Fibroblast of the conjunctiva (primary cell): ENCODE measurements at places on chromosomes 7 and 10.

- DNase-seq = no peak
These were observed 545.9 kb downstream of the SUGCT start for GRCh38 chr7:40680657-40681056.

GRCh38 chr10:8102708-8103401, 48.4 kb downstream of the GATA3 start:
- DNase-seq = no peak

DNA sequence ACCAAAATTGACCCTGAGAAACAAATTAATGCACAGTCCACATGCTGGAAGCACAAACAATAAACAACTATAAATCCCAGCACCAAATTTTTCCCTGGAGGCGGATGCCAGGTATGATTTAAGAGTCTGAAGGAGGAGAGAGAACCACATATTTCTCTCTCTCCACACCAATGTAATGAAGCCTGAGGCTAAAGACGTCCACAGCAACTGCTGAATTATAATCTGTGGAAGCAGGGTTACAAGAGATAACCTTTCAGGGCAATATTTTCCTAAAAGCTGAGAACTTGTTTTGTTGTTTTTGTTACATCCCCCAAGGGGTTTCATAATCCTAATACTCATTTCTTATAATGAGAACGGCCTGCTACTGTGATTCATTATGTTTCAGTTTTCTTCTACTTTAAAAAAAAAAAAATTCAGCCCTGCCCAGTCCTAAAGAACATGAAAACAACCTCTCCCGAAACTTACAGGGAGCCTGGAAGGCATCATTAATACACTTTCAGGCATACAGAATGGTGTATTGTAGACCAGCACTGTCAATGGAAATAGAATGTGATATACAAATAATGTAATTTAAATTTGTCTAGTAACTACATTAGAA, 48.5 kb upstream of the ABLIM1 start:
- no peak for DNase-seq

DNA sequence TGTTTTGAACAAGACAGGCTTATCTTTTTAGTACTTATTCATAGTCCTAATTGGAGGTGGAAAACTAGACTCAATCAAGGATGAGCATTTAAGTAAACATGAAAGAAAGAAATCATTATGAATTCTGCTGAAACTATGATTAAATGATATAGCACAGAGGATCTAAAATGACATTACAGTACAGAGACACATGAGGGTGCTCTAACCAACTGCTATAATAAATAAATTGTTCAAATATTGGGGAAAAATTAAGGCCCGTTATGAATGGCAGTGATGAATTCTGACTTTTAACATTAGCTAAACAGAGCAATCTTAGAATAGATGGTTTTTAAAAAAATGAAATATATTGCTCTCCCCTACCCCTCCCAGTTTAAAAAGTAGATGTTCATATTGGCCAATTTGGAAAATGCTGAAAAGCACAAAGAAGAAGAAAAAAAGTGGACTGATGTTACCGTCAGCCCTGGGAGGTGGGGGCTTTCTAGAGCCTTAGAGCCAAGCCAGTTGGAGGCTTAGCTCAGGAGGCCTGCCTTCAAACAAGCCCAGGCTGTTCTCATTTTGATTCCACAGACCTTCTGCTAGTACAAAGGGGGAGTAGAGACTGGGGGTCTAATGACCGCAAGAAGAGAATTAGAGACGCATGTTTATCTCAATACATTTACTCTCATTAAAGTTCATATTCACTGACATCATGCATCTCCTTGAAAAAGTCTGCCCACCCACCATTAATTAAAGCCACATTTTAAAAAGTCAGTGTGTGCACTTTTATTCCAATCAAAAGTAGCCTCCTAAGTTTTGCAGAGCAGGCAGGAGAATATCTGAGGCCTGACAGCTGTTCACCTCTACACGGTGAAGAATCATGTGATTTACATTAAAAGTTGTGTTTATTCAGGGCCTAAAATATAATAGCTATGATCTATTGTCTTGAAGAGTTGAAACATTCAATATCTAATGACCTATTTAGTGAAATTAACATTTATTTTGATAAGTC, 10.0 kb downstream of the WNT2 start:
- no peak for DNase-seq

- no peak for DNase-seq
These were observed 2.7 kb downstream of the REPIN1 start for GRCh38 chr7:150371131-150371995.

DNA sequence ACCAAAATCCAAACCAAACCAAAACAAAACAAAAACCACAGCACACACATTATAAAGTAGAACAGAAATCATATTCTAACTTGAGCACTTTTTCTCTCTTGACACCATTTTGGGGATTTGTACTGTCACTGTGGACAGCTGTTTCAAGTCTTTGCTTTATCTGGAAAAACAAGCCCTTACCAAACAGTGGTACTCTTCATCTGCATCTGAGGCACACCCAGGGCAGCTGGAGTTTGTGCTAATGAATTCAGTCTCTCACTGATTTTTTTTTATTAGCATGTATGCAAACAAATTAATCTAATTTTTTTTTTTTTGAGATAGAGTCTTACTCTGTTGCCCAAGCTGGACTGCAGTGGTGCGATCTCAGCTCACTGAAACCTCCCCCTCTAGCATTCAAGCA, 171.4 kb downstream of the RAPGEF5 start:
- no peak for DNase-seq

GRCh38 chr7:45193828-45194227, 36.2 kb downstream of the RAMP3 start:
- DNase-seq = no peak

DNA sequence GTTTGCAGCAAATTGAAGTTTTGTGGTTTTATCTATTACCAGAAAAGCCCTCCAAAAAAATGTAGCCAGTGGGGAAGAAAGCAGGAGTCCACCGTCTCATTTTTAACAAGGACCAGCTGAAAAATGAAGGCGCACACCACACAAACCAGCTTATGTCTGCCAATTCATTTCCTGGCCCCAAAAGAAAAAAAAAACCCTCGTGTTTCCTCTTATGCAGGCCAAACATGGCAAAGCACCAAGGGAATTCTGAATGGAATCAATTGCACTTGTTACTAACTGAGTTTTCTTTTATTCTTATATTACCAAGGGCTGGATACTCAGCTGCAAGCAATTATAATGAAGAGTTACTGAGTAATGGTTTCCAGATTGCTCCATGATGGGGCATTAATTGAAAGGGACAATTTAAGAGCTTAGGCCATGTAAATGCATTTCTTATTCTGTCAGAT, 428.3 kb upstream of the NPVF start:
- peak; percentile 90 for DNase-seq

- DNase-seq = peak; percentile 38
These were observed 76.1 kb upstream of the CPXM2 start for GRCh38 chr10:123967626-123968243.

GRCh38 chr7:34900891-34901513, 136.3 kb downstream of the DPY19L1 start:
- DNase-seq = no peak

DNA sequence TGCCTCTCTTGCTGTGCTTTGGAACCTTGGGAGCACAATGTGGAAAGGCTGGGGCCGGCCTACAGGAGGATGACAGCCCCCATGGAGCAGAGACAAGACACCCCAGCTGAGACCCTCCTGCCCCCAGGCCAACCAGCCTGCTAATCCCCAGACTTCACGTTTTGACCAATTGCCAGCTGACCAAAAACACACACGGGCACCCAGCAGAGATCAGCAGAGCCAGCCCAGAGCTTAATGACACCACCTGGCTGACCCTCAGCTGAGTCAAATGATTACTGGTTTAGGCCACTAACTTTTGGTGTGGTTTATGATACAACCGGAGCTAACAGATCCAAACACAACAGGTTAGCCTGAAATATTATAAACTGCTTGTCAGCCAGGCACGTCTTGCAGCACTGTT, 111.2 kb upstream of the KIF5B start:
- DNase-seq = no peak

GRCh38 chr7:46652317-46652716, 731.2 kb upstream of the IGFBP3 start:
- no peak for DNase-seq

DNA sequence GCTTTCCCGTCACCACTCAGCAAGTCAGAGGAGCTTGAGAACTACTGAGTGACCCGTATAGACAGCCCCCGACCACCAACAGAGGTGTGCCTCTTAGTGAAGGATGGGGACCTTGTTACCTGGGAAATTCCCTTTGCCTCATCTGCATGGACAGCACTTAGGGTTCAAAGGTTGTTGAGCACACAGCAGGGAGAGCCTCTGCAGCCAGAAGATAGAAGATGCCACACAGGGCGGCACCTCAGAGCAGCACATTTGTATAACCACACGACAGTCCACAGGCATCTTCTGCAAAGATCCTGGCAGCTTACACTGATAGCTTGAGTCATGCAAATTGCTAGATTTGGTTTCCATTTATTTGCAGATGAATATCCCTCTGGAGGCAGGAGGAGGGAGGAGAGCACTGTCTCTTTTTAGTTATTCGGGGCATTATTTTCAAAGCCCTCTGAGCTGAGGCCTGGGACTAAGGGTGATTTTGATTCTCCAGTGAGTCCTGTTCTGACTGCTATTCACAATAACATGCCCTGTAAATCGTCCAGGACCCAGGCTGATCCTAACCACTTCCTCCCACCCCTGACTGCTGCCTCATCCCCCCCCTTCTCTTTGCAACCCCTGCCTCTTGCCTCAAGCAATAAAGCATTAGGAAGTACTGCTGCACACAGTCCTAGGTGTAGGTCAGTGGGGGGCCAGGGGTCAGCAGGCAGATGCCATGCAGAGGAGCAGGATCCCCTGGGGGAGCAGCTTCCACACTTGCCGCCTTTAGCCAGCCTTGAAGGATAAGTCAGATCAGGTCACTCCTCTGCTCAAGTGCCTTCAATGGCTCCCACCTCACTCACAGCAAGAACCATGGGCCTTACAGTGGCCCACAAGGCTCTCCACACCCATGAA, 24.6 kb upstream of the INMT start:
- DNase-seq = no peak

GRCh38 chr7:95927756-95928155, 155.4 kb downstream of the DYNC1I1 start:
- no peak for DNase-seq

DNA sequence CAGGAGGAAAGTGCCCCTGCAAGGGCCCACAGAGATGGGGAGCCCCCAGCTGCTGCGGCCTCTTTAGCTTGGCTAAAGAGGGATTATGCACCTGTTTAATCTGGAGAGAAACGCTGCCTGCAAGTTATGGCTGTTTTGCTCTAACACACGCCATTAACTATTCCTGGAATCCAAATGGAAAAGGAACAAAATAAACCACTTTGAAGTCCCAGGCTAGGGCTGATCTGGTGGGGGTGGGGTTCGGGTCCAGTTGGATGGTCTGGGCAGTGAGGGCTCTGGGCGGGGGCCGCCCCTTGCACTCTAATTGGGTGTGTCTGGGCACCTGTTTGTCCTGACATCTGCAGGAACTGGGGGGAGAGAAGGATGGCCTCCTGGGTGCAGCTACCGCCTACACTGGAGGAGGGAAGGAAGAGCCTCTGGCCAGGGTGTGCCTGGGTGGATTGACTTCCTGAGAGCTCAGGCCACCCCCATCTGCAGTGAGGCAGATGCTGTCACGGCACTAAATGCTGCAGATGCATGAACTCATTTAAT, 300.6 kb downstream of the ZEB1 start:
- DNase-seq = no peak

DNA sequence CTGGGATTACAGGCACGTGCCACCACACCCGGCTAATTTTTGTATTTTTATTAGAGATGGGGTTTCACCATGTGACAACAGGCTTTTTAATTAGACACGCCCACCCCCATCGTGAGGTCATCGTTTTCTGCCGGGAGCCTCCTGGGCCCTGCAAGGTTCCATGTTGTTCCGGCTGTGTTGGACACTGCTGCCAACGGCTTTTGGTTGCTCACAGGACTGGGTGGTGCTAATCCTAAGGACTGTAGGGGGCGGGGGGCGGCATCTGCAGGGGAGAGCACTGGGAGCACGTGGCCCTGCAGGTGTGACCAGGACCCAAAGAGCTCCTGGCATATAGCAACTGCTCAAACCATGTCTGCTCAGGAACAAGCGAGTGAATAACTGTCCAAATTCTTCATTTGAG, 29.5 kb upstream of the INSIG1 start:
- DNase-seq = no peak

DNA sequence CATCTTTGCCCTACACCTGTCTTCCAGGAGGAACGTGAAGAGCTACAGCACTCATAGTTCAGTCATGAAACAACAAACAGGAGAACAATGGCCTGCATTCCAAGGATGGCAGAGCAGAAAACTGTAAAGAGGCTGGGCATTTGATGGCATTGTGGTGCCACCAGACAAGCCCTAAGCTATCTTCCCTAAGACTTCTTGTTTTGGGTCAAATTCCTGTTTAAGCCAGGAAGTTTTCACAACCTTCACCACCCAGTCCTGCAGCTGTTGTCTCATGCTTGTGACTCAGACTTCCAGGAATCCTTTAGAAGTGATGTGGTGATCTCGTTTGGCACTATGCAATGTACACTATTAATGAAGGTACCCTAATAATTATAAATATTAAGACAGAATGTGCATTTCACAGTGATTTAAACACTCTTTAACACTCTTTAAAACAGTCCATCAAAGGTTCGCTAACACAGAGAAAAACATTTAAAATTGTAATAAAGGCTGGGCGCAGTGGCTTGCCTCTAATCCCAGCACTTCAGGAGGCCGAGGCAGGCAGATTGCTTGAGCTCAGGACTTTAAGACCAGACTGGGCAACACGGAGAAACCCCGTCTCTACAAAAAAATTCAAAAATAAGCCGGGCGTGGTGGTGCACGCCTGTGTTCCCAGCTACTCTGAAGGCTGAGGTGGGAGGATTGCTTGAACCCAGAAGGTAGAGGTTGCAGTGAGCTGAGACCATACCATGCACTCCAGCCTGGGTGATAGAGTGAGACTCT, 2.7 kb upstream of the HERPUD2 start:
- no peak for DNase-seq

DNA sequence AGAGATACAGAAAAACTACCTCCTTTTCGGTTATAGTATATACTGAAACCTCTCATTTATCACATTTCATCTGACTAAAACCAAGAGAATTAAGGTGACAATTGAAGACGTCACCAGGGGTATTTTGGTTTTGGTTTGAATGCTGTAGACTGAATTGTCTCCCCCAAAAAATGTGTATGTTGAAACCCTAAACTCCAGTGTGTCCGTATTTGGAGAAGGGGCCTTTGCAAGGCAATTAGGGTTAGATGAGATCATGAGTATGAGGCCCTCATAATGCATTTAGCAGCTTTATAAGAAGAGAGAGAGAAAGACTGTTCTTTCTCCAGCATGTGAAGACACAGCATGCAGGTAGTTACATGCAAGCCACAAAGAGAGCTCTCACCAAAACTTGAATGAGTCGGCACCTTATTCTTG, 59.5 kb downstream of the CACNA2D1 start:
- DNase-seq = no peak
